ENCODE measurements at places on chromosomes 1 and 21. TPM values are rescaled to one million over a fixed set of nuclear protein-coding genes. Genes with fewer than 3 reads are reported as not detected.

Gene FAAH
- 23.8 TPM for total RNA-seq

DNA sequence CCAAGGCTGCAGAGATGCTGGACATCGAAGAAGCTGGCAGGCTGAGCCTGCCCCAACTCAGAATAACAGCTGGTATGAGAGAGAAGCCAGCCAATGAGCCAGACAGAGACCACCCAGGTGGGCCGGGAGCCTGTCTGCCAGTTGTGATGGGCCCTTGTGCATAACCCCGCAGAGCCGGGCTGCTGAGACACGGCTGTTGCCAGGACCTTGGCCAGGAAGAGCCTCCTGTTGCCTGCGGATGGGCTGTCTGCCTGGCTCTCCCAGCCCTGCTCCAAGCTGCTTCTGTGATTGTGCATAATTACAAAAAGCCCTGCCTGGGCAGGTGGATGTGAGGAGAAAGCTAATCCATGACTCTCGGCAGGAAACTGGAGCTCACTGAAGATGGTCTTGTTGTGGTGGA is 126.5 kb downstream of the CAPN8 start:
- DNase-seq: no peak
- H3K27ac ChIP-seq: no peak overlapping the region
- no peaks in the 10 kb centered on the region for H3K4me1 ChIP-seq
- H3K27me3 ChIP-seq: no peaks in the 10 kb centered on the region
- H3K4me3 ChIP-seq: no peak overlapping the region

DNA sequence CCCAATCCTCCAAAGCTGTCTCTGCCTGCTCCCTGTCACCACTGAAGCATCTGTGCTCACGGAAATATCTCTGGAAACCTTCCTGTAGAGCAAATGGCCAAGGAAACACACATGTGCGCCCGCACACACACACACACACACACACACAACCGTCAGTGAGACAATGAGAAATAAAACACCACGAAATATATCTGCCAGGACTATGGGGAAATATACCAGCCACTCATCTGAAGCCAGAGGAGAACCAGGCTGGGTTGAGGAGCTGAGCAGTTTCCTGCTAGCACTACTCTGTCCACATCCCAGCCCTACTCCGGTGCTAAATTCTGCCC is 25.1 kb upstream of the PLXNA2 start:
- no peaks in the 10 kb centered on the region for H3K4me1 ChIP-seq
- H3K27me3 ChIP-seq: peaks cover 96% of the 10 kb centered on the region
- no peak overlapping the region for H3K27ac ChIP-seq
- H3K36me3 ChIP-seq: no peaks in the 10 kb centered on the region
- no peak for DNase-seq
- H3K4me3 ChIP-seq: no peak overlapping the region

DNA sequence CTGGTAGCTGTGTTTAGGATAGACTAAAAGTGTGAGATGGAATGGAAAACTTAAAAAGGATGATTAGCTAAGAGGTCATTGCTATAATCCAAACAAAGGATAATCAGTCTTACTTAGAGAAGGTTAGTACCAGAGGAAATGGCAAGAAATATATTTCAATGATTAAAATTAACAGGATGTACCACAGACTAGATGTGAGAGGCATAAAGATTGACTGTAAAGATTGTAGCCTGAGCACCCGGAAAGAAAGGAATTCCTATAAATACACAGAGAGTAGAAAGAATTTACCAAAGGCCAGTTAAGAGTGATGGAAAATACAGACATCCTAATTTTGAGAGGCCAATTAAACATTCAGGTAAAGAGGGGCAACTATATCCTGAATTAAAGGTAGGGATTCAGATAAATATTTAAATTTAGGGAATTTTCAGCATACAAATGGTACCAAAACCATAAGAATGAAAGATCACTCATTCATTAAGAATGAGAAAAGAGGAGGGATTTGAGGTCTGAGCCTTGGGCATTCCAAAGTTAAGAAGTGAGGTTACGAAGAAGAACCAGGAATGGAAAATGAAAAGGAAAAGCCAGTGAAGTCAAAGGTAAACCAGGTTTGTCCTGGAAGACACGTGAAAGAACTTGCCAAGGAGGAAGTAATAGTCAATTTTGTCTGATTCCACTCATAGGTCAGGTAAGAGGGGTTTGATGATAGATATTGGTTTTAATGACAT is 46.4 kb upstream of the RGS1 start:
- H3K27me3 ChIP-seq: no peaks in the 10 kb centered on the region
- H3K4me1 ChIP-seq: peaks cover 5% of the 10 kb centered on the region
- H3K27ac ChIP-seq: no peak overlapping the region
- no peaks in the 10 kb centered on the region for H3K36me3 ChIP-seq

- no peak overlapping the region for H3K4me3 ChIP-seq
- H3K27ac ChIP-seq: no peak overlapping the region
- H3K36me3 ChIP-seq: no peaks in the 10 kb centered on the region
Observed at GRCh38 chr1:64539781-64540218, 69.9 kb downstream of the CACHD1 start.

GRCh38 chr1:55420929-55421716 is 206.0 kb upstream of the USP24 start:
- peak overlapping the region; percentile 76 for H3K27ac ChIP-seq
- peak; percentile 84 for DNase-seq
- H3K36me3 ChIP-seq: no peaks in the 10 kb centered on the region
- no peaks in the 10 kb centered on the region for H3K27me3 ChIP-seq
- H3K4me1 ChIP-seq: peaks cover 22% of the 10 kb centered on the region

DNA sequence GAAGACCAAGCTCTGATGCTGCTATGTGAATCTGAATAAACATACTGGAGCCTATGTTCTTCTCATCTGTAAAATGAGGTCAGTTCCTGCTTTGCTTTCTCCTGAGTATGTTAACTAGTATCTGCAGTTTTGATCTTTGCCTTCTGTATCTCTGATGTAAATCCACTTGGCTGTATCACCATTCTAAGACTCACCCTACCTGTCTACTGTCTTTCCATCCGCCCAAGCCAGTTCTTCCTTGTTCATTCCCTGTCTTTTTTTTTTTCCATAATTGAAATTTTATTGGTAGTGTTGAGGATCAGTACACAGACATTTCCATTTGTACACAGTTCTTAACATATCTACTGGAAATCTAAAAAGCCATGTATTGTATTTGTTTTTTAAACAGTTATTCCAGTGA is 31.3 kb downstream of the MAST2 start:
- H3K36me3 ChIP-seq: 0 out of 2 replicates have a peak, but pooled peaks cover 3% of the 10 kb centered on the region
- no peak overlapping the region for H3K4me3 ChIP-seq

- H3K4me3 ChIP-seq: no peak overlapping the region
- no peak for DNase-seq
- no peaks in the 10 kb centered on the region for H3K27me3 ChIP-seq
- H3K27ac ChIP-seq: no peak overlapping the region
Observed at GRCh38 chr1:201628490-201628889, 89.6 kb downstream of the NAV1 start.

DNA sequence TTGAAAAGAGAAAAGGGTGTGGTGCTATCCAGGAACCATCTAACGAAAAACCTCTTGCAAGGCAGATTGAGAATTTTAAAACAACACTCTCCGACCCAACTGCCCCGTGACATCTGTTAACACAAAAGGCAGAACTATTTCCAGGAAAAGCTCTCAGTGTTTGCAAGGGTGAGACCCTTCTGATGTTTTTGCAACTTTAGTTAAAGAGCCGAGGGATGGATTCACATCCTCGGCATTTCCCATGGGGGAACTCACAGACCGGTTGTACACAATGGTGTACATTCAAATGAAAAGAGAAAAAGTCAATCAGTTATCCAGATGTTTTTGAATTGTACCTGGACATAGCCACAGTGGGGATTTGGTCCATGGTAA is 120.0 kb downstream of the NGF start:
- no peaks in the 10 kb centered on the region for H3K27me3 ChIP-seq
- DNase-seq: no peak
- no peak overlapping the region for H3K27ac ChIP-seq

Gene ERG
- not detected for total RNA-seq

DNA sequence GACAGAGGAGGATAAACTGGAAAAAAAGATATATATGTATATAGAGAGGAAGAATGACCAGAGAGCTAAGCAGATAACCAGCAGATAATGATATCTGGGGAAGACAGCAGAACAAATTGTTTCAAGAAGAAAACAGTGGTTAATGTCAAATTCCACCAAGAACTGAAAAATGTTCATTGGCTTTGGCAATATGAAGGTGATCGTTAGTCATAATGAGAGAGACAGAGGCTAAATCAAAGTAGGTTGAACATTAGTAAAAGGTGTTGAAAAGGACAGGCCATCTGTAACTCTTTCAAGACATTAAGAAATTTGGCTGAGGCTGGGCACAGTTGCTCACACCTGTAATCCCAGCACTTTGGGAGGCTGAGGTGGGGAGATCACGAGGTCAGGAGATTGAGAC is 25.3 kb upstream of the CR2 start:
- no peak overlapping the region for H3K27ac ChIP-seq
- no peaks in the 10 kb centered on the region for H3K4me1 ChIP-seq
- H3K36me3 ChIP-seq: no peaks in the 10 kb centered on the region
- H3K27me3 ChIP-seq: peaks cover 9% of the 10 kb centered on the region
- H3K4me3 ChIP-seq: no peak overlapping the region

GRCh38 chr1:216766633-216767327 is 43.6 kb upstream of the ESRRG start:
- no peak overlapping the region for H3K27ac ChIP-seq
- peaks cover 7% of the 10 kb centered on the region for H3K4me1 ChIP-seq
- H3K27me3 ChIP-seq: no peaks in the 10 kb centered on the region
- DNase-seq: no peak
- H3K36me3 ChIP-seq: no peaks in the 10 kb centered on the region

DNA sequence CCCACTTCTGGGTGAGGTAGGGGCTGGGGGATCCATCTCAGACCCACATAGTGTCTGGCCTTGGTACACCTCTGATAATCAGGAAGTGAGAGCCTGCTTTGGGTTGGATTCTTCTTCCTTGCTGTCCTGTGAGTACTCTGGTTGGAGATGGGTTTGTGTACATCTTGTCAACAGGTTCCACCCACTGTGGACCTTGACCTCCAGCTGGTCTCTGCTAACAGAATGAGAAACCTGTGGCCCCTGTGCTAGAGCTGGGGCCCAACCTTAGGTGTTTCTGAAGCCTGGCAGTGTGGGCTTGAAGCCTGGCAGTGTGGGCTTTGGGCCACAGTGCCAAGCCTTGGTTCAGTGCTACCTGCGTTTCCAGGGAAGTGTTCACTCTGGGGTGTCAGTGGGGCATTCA is 2.6 kb downstream of the ZBTB48 start:
- H3K27ac ChIP-seq: no peak overlapping the region
- no peak overlapping the region for H3K4me3 ChIP-seq
- H3K36me3 ChIP-seq: no peaks in the 10 kb centered on the region
- H3K27me3 ChIP-seq: no peaks in the 10 kb centered on the region
- DNase-seq: no peak
- peaks cover 8% of the 10 kb centered on the region for H3K4me1 ChIP-seq

DNA sequence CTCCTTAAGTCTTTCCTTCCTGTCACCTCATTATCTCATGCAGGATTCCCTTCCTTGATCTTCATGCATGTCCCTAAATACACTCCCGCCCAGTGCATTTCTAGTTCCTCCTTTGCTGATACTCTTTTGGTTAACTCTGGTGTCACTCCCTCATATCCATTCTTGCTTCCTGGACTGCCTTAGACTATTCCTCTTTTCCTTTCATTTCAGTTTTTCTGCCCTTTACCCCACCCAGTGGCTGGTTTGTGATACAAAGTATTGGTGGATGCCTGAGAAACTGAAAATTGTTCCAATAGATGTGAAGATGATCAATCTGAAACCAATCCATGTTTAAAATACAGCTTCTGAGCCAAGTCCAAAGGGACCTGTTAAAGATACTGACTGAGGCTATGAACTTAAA is 553.8 kb upstream of the CAMK1G start:
- H3K27me3 ChIP-seq: no peaks in the 10 kb centered on the region
- no peaks in the 10 kb centered on the region for H3K4me1 ChIP-seq
- H3K27ac ChIP-seq: no peak overlapping the region

GRCh38 chr1:109151146-109151990 is 37.5 kb downstream of the ELAPOR1 start:
- peak; percentile 36 for DNase-seq
- peaks cover 8% of the 10 kb centered on the region for H3K4me1 ChIP-seq
- H3K36me3 ChIP-seq: no peaks in the 10 kb centered on the region
- no peak overlapping the region for H3K4me3 ChIP-seq
- H3K27ac ChIP-seq: no peak overlapping the region

GRCh38 chr1:101207891-101208290 is 28.9 kb upstream of the S1PR1 start:
- DNase-seq: no peak
- H3K36me3 ChIP-seq: no peaks in the 10 kb centered on the region
- H3K4me1 ChIP-seq: no peaks in the 10 kb centered on the region
- H3K27me3 ChIP-seq: no peaks in the 10 kb centered on the region
- no peak overlapping the region for H3K27ac ChIP-seq

DNA sequence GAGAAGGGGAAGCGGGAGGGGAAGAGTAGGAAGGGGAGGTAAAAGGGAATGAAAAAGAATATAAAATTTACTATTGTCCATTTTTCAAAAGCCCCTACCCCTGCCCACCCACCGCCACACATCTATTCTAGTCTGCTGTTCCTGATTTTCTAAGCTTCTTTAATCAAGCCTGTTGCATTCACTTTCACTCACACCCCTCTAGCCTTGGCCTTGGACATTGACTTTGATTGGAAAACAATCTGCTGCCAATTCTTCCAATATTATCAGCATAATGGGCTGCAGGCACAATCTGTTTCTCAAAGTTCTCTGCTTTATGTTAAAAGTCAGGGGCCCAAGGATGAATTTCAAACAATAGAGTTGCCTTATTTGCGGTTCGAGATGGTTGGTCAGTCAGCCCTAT is 281.2 kb downstream of the SETD4 start:
- H3K4me3 ChIP-seq: no peak overlapping the region
- H3K27ac ChIP-seq: no peak overlapping the region
- no peak for DNase-seq
- H3K36me3 ChIP-seq: no peaks in the 10 kb centered on the region

Gene FAM3B
- not detected for total RNA-seq

DNA sequence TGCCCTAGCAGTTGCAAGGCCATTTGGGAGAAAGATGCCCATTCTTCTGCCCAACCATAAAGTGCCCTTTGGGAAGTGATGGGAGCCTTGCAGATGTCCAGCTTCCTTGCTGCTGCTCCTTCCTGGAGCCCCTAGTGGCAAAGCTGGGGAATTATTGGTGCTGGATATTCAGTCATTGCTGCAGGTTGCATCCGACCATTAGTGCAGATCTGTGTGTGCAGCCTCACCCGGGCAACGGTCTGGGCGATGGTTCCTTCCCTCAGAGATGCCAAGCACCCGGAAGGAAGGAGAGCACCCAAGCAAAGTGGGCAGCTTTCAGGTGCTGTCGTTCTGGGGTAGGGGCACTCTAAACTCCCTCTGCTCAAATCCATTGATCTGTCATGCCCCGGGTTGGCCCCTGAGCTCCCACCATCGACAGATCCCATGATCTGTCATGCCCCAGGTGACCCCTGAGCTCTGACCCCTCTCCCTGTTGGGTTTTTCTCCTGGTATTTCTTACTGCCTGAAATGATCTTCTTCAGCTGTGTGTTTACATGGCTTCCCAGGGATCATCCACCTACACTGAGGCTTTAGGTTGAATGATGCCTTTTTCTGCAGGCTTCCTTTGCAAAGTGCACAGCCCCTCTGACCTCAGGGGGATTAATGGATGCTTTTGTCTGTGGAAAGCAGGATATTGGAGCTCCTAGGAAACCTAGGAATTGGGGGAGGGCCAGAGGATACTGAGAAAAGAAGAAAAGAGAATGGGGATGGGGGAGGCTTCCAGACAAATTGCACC is 467.5 kb downstream of the PTPRU start:
- H3K27me3 ChIP-seq: no peaks in the 10 kb centered on the region
- peaks cover 11% of the 10 kb centered on the region for H3K4me1 ChIP-seq
- no peaks in the 10 kb centered on the region for H3K36me3 ChIP-seq
- no peak overlapping the region for H3K4me3 ChIP-seq
- H3K27ac ChIP-seq: no peak overlapping the region

Gene DHRS3
- 144 TPM for total RNA-seq

Gene TSNAX
- total RNA-seq: 23.5 TPM

Gene KRTAP11-1
- total RNA-seq: not detected

Gene TMEM61
- 5.0 TPM for total RNA-seq
